ENCODE measurements at places on chromosomes 12 and 14. TPM values are rescaled to one million over a fixed set of nuclear protein-coding genes. Genes with fewer than 3 reads are reported as not detected.

Gene APAF1
- 13.9 TPM for total RNA-seq

Gene LALBA
- total RNA-seq, result not detected

Gene TAS2R13
- 0.91 TPM for total RNA-seq

DNA sequence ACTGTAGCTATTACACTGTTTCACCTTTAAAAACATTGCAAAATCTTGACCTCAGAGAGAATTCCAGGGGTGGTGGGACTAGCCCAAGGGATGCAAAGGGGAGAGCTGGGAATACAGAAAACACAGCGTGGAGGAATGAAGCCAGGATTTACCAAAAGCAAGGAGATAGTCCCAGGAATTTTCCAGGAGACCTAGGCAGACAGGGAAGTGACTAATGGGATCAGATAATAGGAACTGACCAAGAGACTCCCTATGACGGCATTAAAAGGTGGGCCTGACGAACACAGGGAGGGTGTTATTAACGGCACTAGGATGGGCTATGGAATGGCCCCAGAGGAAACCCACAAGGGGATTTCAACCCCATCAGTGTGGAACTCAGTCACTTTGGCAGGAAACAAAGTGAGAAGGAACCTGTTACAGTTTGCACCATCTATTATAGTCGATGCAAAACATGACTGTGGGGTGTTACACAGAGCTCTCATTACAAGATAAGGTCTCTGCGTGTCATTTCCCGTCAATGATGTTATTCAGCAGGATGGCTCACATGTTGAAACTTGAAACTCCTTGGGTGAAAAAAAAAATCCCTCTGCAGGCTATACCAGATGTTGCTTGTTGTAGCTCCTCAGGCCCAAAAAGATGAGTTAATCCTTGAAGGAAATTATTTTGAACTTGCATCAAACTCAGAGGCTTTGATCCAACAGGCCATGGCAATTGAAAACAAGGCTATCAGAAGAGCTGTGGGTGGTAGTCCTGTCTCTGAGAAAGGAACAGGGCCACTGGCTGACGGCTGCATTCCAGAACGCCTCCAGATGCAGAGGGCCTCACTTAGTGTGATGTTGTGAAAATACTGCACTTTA, 58.7 kb downstream of the DRAM1 start:
- H3K27me3 ChIP-seq, result peaks cover 42% of the 10 kb centered on the region
- H3K4me3 ChIP-seq, result no peak overlapping the region
- DNase-seq, result no peak
- no peaks in the 10 kb centered on the region for H3K4me1 ChIP-seq

DNA sequence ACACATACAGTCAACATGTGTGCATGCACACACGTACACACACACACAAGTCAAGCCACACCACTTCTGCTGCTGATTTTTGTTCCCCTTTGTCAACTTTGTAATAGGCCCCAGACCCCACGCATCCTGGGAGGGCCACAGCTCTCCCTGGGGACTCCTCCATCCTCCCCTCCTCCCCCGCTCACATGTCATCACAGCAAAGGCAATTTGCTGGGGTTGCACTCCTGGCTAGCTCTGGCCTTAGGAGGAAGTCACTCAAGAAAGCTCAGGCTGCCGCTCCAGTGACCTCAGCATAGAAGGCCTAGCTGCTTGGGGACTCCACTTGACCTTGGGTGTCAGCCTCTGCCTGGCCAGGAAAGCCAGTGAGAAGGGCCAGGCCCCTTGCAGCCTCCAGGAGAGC, 27.2 kb downstream of the NGB start:
- no peak overlapping the region for H3K4me3 ChIP-seq
- H3K4me1 ChIP-seq, result no peaks in the 10 kb centered on the region
- H3K27me3 ChIP-seq, result no peaks in the 10 kb centered on the region
- no peak for DNase-seq

DNA sequence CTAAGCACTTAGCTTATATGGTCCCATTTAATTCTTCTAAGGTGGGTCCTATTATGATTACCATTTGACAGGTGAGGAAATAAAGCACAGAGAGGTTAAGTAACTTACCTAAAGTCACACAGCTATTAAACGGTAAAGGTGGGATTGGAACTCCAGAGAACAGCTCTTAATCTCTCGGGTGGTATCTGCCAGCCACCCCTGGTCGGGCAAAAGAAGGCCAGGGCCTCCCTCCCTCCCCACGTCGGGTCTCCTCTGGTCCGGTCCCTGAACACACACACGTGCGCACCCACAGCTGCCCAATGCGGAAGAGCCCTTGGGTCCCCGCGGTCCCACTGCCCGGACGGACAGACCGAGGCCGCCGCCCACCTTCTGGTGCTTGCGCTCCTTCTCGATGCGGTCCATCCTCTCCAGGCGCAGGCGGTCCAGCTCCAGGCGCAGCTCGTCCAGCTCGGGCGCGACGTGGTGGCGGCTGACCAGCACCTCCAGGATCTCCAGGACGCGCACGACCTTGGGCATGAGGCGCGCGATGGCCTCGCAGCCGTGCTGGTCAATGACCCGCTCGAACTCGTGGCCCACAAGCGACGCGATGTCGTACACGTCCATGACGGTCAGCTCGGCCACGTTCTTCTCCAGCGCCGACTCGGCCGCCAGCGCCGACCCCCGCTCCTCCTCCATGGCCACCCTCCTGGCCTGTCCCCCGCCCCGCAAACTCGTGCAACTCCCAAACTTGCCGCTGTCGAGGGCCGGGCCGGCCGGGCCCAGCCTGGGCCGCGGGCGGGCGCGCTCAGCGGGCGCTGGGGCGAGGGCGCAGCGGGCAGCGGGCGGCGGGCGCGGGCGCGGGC, 490 bp downstream of the RILPL1 start:
- peak overlapping the region; percentile 80 for H3K27ac ChIP-seq
- H3K36me3 ChIP-seq, result no peaks in the 10 kb centered on the region
- peaks cover 20% of the 10 kb centered on the region for H3K4me1 ChIP-seq

Measured in HCT116 (cell line).